Activated naive CD8-positive, alpha-beta T cell treated with anti-CD3 and anti-CD28 coated beads, Interleukin-2, amount 10 ng/mL, durations not matched to agents 7 days and 5 days (primary cell): ENCODE measurements at places on chromosomes 3 and 15. TPM values are rescaled to one million over a fixed set of nuclear protein-coding genes. Genes with fewer than 3 reads are reported as not detected.

Gene NRG4
- not detected for total RNA-seq

Gene MAP1A
- 3.5 TPM for total RNA-seq

Gene CASR
- not detected for total RNA-seq

Gene CYP1A2
- total RNA-seq: not detected

DNA sequence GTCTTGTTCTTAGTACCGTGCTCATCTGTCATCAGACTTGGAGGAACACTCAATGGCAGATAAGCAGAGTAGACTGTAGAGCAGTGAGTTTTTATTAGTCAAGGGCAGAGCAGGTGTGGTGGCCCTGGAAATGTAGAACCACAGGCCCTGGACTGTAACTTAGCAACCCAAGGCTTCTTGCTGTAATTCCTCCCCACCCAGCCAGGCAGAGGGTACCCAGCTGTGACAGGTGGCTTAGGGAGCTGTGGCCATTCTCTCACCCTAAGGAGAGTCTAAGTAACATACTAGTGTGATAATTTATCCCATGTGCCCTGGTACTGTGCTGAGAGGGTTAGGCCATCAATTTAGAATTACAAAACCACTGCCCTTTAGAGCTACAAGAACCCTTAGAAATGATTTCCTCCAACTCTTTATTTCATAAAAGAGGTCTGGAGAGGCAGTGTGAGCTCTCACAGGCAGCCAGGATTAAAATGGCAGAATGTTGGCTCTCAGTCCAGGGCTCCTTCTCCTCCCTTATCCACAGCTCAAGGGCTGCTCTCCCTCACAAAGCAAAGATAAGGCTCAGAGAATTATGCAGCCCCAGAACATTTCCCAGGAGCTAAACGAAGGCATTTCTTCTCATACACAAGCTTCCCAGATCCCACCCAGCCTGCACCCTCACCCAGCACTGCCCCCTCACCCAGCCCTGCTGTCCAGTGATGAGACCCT is 3.0 kb downstream of the POMGNT2 start:
- no peak for DNase-seq

DNA sequence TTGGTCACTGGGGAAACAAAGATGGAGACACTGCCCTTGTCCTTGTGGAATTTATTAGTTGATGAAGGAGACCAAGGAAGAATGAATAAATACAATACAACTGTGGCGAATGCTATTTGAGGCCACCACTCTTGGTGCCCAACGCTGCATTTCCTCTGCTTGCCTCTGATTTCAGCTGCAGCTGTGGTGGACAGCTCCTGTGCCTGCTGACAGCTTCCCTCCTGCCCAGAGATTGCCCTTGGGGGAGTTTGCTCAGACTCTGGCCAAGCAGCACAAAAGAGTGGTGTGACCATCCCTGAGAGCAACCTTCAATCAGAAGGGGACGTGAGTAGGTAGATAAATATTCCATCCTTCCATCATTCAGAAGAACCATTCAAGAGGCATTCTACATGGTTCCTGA is 64.6 kb upstream of the FHIT start:
- no peak for DNase-seq

DNA sequence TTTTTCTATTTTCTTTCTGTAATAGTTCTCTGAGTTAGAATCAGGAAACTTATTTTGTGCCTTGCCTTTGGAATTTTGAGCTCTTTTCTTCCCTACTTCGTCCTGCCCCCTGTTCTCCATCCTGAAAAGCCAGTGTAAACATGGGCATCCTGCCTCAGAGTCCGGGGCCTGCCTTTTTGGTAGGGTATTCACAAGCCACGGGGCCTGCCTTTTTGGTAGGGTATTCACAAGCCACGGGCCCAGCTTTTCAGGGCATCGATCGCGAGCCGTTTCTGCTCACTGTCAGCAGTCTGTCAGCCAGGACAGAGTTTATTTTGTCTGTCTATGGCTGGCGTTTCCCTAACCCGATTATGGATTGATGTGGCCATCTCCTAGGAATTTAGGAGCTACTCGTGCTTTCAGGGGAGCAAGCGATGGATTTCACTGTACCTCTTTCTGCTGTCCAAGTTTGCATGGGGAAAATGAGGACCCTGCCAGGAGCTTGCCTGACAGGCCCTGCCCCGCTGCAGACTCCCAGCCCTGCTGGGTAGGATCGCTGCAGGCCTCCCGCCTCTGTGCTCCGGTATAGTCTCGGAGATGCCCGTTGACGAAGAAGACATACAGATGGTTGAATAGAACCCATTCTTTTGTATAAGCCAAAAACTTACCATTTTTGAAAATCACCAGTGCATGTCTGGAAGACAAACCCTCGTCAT is 12.8 kb downstream of the SYNM start:
- DNase-seq: no peak

GRCh38 chr3:128814519-128815317 is 64.7 kb upstream of the ACAD9 start:
- no peak for DNase-seq

GRCh38 chr3:138646513-138646912 is 37.9 kb downstream of the FAIM start:
- DNase-seq: no peak
